MCF 10A (cell line): ENCODE measurements at places on chromosomes 3 and 15. TPM values are rescaled to one million over a fixed set of nuclear protein-coding genes. Genes with fewer than 3 reads are reported as not detected.

DNA sequence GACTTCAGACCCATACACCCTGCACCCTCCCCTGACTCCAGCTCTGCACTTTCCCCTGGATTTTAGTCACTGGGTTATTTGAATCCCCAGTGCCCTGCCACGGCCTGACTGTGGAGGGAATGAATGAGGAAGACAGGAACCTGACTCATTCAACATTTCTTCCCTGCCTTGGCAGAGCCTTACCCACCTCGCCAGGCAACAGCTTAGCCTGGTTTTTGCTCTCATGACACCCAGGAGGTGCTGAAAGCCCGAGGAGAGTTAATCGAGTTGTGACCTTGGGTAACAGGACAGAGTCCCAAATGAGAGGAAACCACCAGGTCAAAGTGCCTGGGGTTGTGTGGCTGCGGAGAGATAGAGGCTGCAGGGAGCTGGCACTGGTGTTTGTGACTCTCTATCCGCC lies 128.3 kb downstream of the SMAD6 start:
- H3K27me3 ChIP-seq = no peaks in the 10 kb centered on the region
- peak; percentile 57 for DNase-seq
- H3K4me1 ChIP-seq = peaks cover 11% of the 10 kb centered on the region
- H3K27ac ChIP-seq = no peak overlapping the region

GRCh38 chr3:19948226-19948591 lies 1.3 kb downstream of the RAB5A start:
- peak overlapping the region; percentile 98 for H3K27ac ChIP-seq
- H3K4me1 ChIP-seq = peaks cover 14% of the 10 kb centered on the region
- no peaks in the 10 kb centered on the region for H3K27me3 ChIP-seq

- DNase-seq = no peak
- peaks cover 14% of the 10 kb centered on the region for H3K36me3 ChIP-seq
- H3K27ac ChIP-seq = no peak overlapping the region
- H3K4me1 ChIP-seq = peaks cover 20% of the 10 kb centered on the region
These were observed 18.9 kb downstream of the SRGAP3 start for GRCh38 chr3:9230596-9230995.

GRCh38 chr3:172148241-172148640 lies 108.9 kb downstream of the FNDC3B start:
- H3K36me3 ChIP-seq = peaks cover 9% of the 10 kb centered on the region
- no peaks in the 10 kb centered on the region for H3K27me3 ChIP-seq
- H3K27ac ChIP-seq = no peak overlapping the region
- peaks cover 21% of the 10 kb centered on the region for H3K4me1 ChIP-seq
- DNase-seq = no peak

- H3K36me3 ChIP-seq = no peaks in the 10 kb centered on the region
- DNase-seq = no peak
- H3K27ac ChIP-seq = no peak overlapping the region
- no peak overlapping the region for H3K4me3 ChIP-seq
These were observed 27.6 kb downstream of the PRR23E start for GRCh38 chr3:127220497-127220896.

DNA sequence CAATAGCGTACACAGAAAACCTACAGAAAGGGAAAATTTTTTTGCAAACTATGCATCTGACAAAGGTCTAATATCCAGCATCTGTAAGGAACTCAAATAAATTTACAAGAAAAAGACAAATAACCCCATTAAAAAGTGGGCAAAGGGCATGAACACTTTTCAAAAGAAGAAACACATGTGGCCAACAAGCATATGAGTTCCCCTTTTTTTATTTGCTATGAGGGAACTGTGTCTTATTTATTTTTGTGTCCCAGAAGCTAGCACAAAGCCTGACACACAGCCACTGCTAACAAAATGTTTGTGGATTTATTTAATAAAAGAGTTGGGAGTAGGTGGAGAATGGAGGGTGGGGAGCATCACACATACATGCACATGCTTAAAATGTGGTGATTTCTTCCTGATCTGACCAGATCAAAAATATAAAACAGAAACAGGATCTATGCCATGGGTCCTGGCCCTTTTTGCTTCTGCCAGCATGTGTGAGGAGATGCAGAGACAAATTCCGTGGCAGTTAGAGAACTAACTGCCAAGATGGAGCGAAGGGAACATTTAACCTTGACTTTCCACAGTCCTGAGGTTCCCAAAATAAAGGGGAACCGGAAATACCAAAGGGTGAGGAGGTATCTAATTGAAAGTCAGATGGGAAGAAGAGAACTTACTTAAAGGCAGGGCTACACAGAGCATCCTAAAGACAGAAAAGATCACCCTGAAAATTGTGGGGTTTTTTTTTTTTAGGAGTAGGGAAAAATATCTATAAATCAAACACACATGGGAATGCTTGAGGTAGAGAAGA lies at the start of gene TMEM202:
Gene TMEM202 (plus strand): TSS at position 510 of the 793 bp plus-strand sequence. CDS start 22 bp downstream, at position 532.
- peaks cover 46% of the 10 kb centered on the region for H3K27me3 ChIP-seq
- H3K36me3 ChIP-seq = no peaks in the 10 kb centered on the region
- no peak within 1 kb of the TSS for H3K27ac ChIP-seq
- no peak within 1 kb of the TSS for H3K4me3 ChIP-seq

- peaks cover 8% of the 10 kb centered on the region for H3K4me1 ChIP-seq
- H3K4me3 ChIP-seq = no peak overlapping the region
- H3K27me3 ChIP-seq = no peaks in the 10 kb centered on the region
- DNase-seq = peak; percentile 20
- no peak overlapping the region for H3K27ac ChIP-seq
These were observed 242.4 kb downstream of the KCNMB2 start for GRCh38 chr3:178778589-178778988.

DNA sequence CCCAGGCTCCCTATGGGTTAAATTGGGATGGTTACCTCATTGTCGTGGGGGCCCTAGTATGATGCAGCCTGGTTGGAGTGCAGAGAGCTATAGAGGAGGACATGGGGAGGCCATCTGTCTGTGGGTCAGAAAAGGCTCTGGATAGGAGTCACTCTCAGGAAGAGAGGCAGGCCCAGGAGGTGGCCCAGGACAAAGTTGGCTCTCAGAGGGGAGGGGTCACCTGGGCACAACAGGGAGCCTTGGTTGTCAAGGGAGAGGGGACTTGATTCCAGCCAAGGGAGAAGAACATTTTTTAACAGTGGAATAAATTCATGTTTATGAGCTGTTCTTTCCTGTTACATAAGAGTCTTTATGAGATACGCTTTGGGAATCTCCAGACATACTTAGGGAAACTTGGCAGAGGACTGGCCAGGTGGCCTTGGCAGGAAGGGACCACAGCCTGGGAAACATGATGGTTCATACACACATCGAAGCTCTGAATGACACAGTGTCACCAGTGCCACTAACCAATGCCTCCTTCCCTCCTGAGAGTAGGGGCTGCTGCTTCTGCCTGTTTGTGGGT lies 27.5 kb upstream of the LCTL start:
- no peak overlapping the region for H3K4me3 ChIP-seq
- H3K27me3 ChIP-seq = peaks cover 14% of the 10 kb centered on the region
- H3K4me1 ChIP-seq = no peaks in the 10 kb centered on the region

- H3K36me3 ChIP-seq = no peaks in the 10 kb centered on the region
- H3K27ac ChIP-seq = no peak within 1 kb of the TSS
- H3K27me3 ChIP-seq = no peaks in the 10 kb centered on the region
- H3K4me3 ChIP-seq = peak within 1 kb of the TSS; percentile 76
- DNase-seq = peak; percentile 81
These were observed at the start of gene SHC4 for GRCh38 chr15:48963524-48964113. TSS of gene SHC4 (minus strand) at chr15:48963919. CDS start at chr15:48963015, 904 bp downstream.

DNA sequence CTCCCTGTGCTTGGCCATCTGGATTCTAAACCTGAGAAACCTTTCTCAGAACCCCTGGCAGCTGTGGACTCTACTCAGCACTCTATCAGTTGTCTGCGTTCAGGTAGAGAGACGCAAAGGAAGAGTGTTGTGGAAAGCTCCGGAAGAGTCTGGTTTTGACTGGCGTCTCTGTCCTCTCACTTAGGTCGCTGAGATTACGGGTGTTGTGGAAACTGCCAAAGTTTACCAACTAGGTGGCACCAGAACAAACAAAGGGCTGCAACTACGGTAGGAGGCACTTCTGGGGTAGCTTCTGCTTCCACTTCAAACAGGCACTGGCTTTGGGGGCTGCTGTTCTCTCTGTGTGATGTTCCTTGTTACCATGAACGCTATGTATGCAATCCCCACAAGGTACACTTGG lies 19.2 kb upstream of the ITPKA start:
- H3K4me1 ChIP-seq = peaks cover 18% of the 10 kb centered on the region
- no peak overlapping the region for H3K27ac ChIP-seq
- no peak overlapping the region for H3K4me3 ChIP-seq
- no peak for DNase-seq
- no peaks in the 10 kb centered on the region for H3K27me3 ChIP-seq
- H3K36me3 ChIP-seq = peaks cover 97% of the 10 kb centered on the region

- H3K4me1 ChIP-seq = peaks cover 10% of the 10 kb centered on the region
- H3K4me3 ChIP-seq = no peak overlapping the region
- H3K36me3 ChIP-seq = no peaks in the 10 kb centered on the region
- no peaks in the 10 kb centered on the region for H3K27me3 ChIP-seq
These were observed 42.9 kb downstream of the LARP6 start for GRCh38 chr15:70810916-70811578.

- peaks cover 5% of the 10 kb centered on the region for H3K4me1 ChIP-seq
- no peak for DNase-seq
- H3K4me3 ChIP-seq = no peak overlapping the region
- no peaks in the 10 kb centered on the region for H3K36me3 ChIP-seq
These were observed 190.9 kb downstream of the TJP1 start for GRCh38 chr15:29631076-29632070.

GRCh38 chr3:15645740-15646501 lies 44.4 kb downstream of the BTD start:
- H3K27me3 ChIP-seq = no peaks in the 10 kb centered on the region
- peaks cover 19% of the 10 kb centered on the region for H3K36me3 ChIP-seq
- H3K4me1 ChIP-seq = peaks cover 37% of the 10 kb centered on the region
- peak overlapping the region; percentile 64 for H3K4me3 ChIP-seq
- DNase-seq = peak; percentile 96

DNA sequence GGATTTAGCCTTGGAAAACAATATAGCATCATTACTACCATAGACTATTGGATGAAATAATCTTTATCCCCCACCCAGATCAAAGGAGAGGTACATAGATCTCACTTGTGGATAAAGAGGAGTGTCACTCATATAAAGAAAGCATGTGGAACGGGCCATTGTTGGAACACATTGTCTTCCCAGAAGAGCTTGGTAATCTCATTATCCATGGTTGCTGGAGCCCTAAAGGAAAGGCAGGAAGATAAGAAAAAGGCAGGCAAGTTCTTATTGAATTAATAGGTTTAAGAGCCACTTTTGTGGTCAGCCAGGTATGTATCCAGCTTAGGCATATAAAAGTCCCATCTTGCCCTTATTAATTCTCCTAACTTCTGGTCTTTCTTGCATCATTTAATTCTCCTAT lies 659.1 kb downstream of the GRM7 start:
- H3K4me3 ChIP-seq = no peak overlapping the region
- H3K4me1 ChIP-seq = no peaks in the 10 kb centered on the region
- H3K36me3 ChIP-seq = no peaks in the 10 kb centered on the region
- H3K27me3 ChIP-seq = no peaks in the 10 kb centered on the region
- no peak overlapping the region for H3K27ac ChIP-seq

DNA sequence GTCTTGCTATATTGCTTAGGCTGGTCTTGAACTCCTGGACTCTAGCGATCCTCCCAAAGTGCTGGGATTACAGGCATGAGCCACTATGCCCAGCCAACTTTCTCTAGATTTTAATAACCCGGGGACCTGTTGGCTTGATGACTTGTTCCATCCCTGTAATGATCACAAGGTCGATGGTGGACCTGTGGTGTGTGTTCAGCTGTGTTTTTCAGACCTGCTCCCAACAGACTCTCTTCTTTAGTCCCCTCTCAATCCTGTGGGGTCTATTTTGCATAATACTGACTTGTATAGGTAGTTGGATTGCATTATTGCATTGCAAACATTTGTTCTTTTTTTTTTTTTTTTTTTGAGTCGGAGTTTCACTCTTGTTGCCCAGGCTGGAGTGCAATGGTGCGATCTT lies 1.9 kb downstream of the MAP2K1 start:
- H3K27ac ChIP-seq = peak overlapping the region; percentile 85
- peaks cover 12% of the 10 kb centered on the region for H3K36me3 ChIP-seq
- DNase-seq = no peak
- H3K27me3 ChIP-seq = no peaks in the 10 kb centered on the region

- H3K36me3 ChIP-seq = no peaks in the 10 kb centered on the region
- no peak overlapping the region for H3K4me3 ChIP-seq
- no peaks in the 10 kb centered on the region for H3K27me3 ChIP-seq
- no peak for DNase-seq
These were observed 34.5 kb upstream of the BNC1 start for GRCh38 chr15:83318861-83319415.

DNA sequence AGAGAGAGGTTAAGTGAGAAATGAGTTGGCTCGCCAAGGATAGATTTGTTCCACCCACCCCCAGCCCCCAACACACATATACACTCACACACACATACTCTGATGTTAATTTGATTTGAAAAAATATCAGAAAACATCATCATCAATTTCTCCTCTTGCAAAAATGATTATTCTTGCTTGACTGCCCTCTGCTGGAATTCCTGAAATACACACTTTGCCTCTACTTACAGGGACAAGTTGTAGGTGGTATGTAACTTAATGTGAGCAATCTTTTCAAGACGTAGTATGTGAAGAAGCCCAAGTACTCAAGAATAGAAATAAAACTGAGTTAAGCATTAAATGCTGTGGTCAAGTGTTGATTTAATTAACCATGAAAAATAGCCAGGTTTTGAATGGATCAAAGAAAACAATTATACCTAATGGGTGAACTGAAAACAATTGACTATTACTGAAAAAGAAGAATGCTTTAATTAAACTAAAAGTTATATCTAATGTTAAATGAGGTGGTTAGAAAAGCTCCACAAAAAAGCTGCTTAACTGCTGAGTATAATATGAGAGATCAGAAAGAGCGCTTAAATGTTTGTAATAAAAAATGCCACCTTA lies 46.6 kb upstream of the MDFIC2 start:
- no peak overlapping the region for H3K27ac ChIP-seq
- H3K4me3 ChIP-seq = no peak overlapping the region
- H3K36me3 ChIP-seq = no peaks in the 10 kb centered on the region

DNA sequence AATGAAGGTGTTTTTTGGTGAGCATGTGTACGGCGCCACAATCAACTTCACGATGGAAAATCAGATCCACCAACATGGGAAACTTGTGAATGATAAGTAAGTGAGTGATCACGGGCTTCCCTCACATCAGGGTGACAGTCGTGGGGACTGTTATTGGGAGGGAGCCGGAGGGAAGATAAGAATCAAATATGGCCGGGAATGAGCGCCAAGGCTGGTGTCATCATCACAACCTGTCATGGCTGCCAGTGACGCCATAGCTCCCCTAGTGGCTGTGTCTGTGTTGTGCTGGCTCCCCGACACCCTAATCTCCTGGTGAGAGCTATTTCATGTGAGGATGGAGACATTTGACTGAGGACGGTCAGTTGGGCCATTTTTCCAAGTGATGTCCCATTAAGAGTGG lies 168.5 kb downstream of the SV2B start:
- no peak for DNase-seq
- peaks cover 28% of the 10 kb centered on the region for H3K27me3 ChIP-seq

The RETNLB gene
- not detected in 2 replicates for total RNA-seq

The TRIM71 gene
- 0.05 TPM in 2 replicates for total RNA-seq

The CLDN18 gene
- total RNA-seq = not detected in 2 replicates

The PAQR5 gene
- total RNA-seq = 16.7 and 20.3 TPM in 2 replicates

The ADAMTSL3 gene
- 1.2 TPM in 2 replicates for total RNA-seq

The VWA5B2 gene
- total RNA-seq = not detected in 2 replicates

The PP2D1 gene
- total RNA-seq = not detected in 2 replicates

The CFAP92 gene
- 0.10 and 0.16 TPM in 2 replicates for total RNA-seq

The KIF23 gene
- 30.3 and 50.2 TPM in 2 replicates for total RNA-seq
